Lower lobe of right lung (tissue), 2 donors: ENCODE measurements at places on chromosomes 7 and 10. TPM values are rescaled to one million over a fixed set of nuclear protein-coding genes. Genes with fewer than 3 reads are reported as not detected.

GRCh38 chr7:25716421-25716820 is 435.6 kb upstream of the NFE2L3 start:
- H3K4me3 ChIP-seq = no peak overlapping the region
- no peaks in the 10 kb centered on the region for H3K4me1 ChIP-seq
- DNase-seq = no peak
- H3K36me3 ChIP-seq = no peaks in the 10 kb centered on the region

- no peak overlapping the region for H3K4me3 ChIP-seq
- no peak overlapping the region for H3K27ac ChIP-seq
- no peaks in the 10 kb centered on the region for H3K4me1 ChIP-seq
- no peaks in the 10 kb centered on the region for H3K27me3 ChIP-seq
- H3K36me3 ChIP-seq = no peaks in the 10 kb centered on the region
Observed at GRCh38 chr10:33697016-33697415, 362.5 kb upstream of the NRP1 start.

DNA sequence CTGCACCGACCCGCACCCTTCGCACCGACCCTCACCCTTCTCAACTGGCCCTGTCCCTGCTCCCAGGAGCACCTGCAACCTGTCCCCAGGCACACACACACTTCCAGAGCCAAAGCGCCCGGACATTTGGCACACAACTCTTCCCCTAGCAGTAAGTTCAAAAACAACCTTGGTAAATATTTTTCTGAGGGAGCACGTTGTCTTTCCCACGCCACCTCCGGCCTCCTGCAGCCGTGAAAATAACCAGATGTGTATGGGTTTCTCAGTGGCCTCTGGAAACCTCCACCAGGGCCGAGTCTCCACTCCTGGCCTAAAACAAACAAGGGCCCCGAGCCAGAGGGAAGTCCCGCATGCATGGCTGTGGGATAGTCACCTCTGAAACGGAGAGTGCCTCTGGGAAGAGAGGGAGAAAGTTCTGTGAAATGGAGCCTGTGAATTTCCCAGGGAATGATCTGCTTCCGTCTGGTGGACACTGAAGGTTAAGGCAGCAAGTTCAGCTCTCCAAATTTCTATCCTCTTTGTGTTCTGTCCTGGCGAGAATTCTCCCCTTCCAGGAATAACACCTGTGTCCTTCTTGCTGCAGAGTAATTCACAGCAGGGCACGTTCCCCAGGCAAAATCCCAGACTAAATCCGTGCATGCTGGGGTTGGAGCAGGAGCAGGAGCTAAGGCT is 15.8 kb downstream of the PODXL start:
- H3K4me1 ChIP-seq = peaks cover 61% of the 10 kb centered on the region
- DNase-seq = no peak
- H3K4me3 ChIP-seq = no peak overlapping the region
- no peaks in the 10 kb centered on the region for H3K36me3 ChIP-seq
- no peaks in the 10 kb centered on the region for H3K27me3 ChIP-seq

LRMDA gene
- total RNA-seq = 29.9 TPM

- H3K4me3 ChIP-seq = no peak overlapping the region
- no peak for DNase-seq
- H3K27ac ChIP-seq = no peak overlapping the region
- H3K4me1 ChIP-seq = no peaks in the 10 kb centered on the region
- H3K36me3 ChIP-seq = no peaks in the 10 kb centered on the region
Observed at GRCh38 chr7:9504678-9505077, 1071.3 kb downstream of the NXPH1 start.

GRCh38 chr10:131560166-131560565 is 248.6 kb upstream of the TCERG1L start:
- H3K36me3 ChIP-seq = no peaks in the 10 kb centered on the region
- no peak for DNase-seq
- H3K27ac ChIP-seq = no peak overlapping the region
- H3K4me3 ChIP-seq = no peak overlapping the region
- no peaks in the 10 kb centered on the region for H3K4me1 ChIP-seq
- H3K27me3 ChIP-seq = peaks cover 24% of the 10 kb centered on the region

OR2A1 gene
- total RNA-seq = 0.15 TPM

PPP1R9A gene
- total RNA-seq = 28.9 TPM

CLDN12 gene
- 34.7 TPM for total RNA-seq

DNA sequence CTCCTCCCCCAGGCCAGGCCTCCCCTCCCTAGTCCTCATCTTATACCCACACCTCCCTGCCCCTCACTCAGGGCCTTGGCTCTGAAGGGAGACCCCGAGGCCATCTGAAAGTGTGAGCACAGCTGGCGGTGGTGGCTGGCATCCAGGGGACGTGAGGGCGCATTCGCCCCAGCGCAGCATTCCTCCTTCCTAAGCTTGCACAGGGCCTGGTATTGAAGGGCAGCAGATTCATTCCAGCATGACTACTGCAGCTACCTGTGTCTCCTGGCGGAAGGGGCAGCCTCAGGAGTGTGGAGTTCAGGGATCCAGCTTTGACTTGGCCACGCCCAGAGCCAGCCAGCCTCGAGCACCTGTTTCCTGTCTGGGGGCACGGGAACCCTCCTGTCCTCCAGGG is 72.6 kb downstream of the PARP12 start:
- no peak overlapping the region for H3K4me3 ChIP-seq

DNA sequence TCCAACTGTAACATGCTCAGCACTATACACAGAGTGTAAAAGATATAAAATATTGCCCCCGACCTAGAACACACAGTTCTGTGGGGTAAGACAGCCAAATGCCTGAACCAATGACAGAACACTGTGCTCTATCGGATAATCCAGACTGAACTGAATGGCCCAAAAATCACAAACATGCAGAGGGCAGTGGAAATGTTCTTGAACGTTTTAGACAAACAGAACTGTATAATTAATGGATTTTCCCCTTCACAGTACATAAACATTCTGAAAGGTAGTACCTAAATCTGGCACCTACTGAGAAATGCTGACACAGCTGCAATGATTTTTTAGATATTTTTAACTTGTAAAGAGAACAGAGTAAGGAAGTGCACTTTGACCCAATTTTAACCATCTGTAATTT is 33.4 kb downstream of the PARD3 start:
- H3K4me1 ChIP-seq = peaks cover 29% of the 10 kb centered on the region
- H3K36me3 ChIP-seq = no peaks in the 10 kb centered on the region
- no peak overlapping the region for H3K4me3 ChIP-seq
- H3K27me3 ChIP-seq = no peaks in the 10 kb centered on the region

DNA sequence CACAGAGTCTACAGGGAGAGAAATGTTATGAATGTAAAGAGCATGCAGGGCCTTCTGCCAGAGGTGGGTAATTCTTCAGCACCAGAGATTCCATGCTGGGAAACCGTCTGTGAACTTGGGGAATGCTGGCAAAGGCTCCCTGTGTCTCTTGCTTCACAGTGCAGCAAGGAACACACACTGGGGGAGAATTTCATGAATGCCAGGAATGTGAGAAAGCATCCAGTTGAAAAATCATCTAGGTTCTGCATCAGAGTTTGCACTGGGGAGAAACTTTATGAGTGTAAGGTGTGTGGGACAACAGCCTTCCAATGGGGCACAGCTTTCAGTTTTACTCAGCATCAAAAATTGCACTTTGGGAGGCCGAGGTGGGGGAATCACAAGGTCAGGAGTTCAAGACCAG is 224.3 kb upstream of the IGFBP3 start:
- no peaks in the 10 kb centered on the region for H3K4me1 ChIP-seq
- H3K27me3 ChIP-seq = no peaks in the 10 kb centered on the region
- no peaks in the 10 kb centered on the region for H3K36me3 ChIP-seq
- H3K4me3 ChIP-seq = no peak overlapping the region

- H3K27ac ChIP-seq = no peak overlapping the region
- H3K4me3 ChIP-seq = no peak overlapping the region
- H3K4me1 ChIP-seq = no peaks in the 10 kb centered on the region
- H3K36me3 ChIP-seq = no peaks in the 10 kb centered on the region
- peaks cover 24% of the 10 kb centered on the region for H3K27me3 ChIP-seq
Observed at GRCh38 chr10:22468570-22469320, 123.4 kb downstream of the SPAG6 start.

- no peak overlapping the region for H3K27ac ChIP-seq
- H3K27me3 ChIP-seq = no peaks in the 10 kb centered on the region
- no peaks in the 10 kb centered on the region for H3K4me1 ChIP-seq
- no peak for DNase-seq
- no peak overlapping the region for H3K4me3 ChIP-seq
Observed at GRCh38 chr7:147607157-147607800, 983.3 kb upstream of the C7orf33 start.

- no peak overlapping the region for H3K4me3 ChIP-seq
- peak overlapping the region; percentile 18 for H3K27ac ChIP-seq
- no peaks in the 10 kb centered on the region for H3K4me1 ChIP-seq
Observed at GRCh38 chr7:131583430-131583829, 27.0 kb upstream of the PODXL start.

SORBS1 gene
- 58.2 TPM for total RNA-seq

- no peaks in the 10 kb centered on the region for H3K36me3 ChIP-seq
- DNase-seq = no peak
- H3K4me3 ChIP-seq = no peak overlapping the region
Observed at GRCh38 chr10:89502549-89502948, 32.8 kb downstream of the SLC16A12 start.

DNA sequence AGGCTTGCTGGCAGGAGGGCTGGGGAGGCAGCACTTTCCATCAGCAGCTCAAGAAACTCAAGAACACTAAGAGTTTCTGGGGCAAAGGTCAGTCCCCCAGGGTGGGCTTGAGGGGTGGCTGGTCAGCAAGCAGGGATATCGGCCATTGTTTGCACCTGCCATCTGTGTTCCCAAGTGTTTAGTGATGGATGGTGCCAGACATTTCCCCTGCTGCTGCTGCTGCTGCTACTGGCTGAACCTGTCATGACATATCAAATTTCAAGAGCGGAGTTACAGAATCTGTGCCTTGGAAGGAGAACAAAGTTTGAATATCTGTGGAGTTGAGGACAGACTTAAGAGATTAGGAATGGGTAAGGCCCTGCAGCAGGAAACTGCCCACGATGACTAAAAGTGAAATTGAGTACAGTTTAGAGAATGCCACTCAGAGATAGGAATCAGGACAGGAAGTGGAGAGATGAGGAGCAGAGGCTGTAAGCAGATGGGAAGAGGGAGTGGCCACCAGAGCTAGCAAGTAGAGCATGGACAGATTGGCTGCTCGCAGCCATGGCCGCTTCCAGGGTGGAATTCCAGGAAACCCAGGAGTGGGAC is 39.2 kb upstream of the PPP1R3C start:
- H3K4me1 ChIP-seq = no peaks in the 10 kb centered on the region
- no peaks in the 10 kb centered on the region for H3K27me3 ChIP-seq
- no peak overlapping the region for H3K27ac ChIP-seq
- no peak for DNase-seq
- no peak overlapping the region for H3K4me3 ChIP-seq

DNA sequence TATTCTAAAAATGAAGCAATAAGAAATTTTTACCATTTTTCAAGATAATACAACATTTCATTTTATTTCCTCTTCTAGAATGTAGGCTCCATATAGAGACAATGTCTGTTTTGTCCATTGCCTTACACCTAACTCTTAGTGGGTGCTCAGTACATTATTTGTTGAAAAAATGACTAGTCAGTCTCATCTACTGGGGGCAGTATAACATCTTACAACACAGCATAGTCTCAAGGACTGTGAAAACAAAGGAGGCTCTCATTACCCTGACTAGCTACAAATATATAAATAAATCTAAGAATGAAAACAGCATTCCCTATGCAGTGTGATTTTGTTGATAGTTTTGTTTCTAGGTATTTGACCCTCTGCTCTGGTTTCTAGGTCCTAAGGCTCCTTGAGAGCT is 11.6 kb downstream of the CRPPA start:
- peaks cover 9% of the 10 kb centered on the region for H3K4me1 ChIP-seq
- no peaks in the 10 kb centered on the region for H3K36me3 ChIP-seq

GRCh38 chr7:30880941-30881340 is 30.7 kb upstream of the AQP1 start:
- peaks cover 19% of the 10 kb centered on the region for H3K4me1 ChIP-seq
- H3K4me3 ChIP-seq = no peak overlapping the region
- H3K36me3 ChIP-seq = peaks cover 7% of the 10 kb centered on the region

DNA sequence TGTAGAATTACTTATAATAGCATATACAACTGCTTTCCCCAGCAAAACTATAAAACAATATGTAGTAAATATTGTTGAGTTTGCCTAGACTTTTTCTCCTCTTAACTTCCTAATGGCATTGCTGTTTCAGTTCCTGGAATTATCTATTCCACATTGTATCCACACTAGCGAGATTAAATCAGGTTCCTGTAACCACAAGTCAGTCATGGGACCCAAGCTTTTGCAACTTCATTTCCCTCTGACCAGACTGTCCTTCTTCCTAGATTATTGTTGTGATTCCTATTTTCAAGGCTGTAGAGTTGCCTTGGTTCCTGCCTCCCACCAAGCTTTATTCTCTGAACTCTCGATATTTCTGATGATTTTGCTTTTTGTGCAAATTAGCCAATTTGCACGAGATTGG is 173.3 kb upstream of the ZNF804B start:
- H3K27me3 ChIP-seq = no peaks in the 10 kb centered on the region
- DNase-seq = no peak
- no peaks in the 10 kb centered on the region for H3K4me1 ChIP-seq
- no peak overlapping the region for H3K27ac ChIP-seq

DNA sequence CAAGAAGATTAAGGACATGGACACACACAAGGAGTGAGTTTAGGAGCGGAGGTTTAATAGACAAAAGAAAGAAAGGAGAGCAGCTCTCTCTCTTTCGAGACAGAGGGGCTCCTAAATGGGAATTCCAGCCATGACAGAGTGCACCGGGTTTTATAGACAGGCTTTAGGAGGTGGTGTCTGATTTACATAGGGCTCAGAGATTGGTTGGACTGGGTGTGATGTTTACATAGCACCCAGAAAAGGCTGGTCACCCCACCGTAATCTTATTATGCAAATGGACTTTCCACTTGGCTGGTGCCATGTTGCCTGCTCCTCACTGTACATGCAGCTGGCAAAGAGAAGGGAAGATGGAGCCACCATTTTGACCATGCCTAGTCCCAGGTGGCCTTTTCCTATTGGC is 28.4 kb upstream of the MRC1 start:
- peaks cover 19% of the 10 kb centered on the region for H3K4me1 ChIP-seq
- no peaks in the 10 kb centered on the region for H3K36me3 ChIP-seq
- H3K27ac ChIP-seq = no peak overlapping the region
- no peak overlapping the region for H3K4me3 ChIP-seq
- H3K27me3 ChIP-seq = no peaks in the 10 kb centered on the region

GRCh38 chr7:127677433-127678230 is 25.6 kb downstream of the SND1 start:
- no peak overlapping the region for H3K4me3 ChIP-seq
- peaks cover 10% of the 10 kb centered on the region for H3K36me3 ChIP-seq
- DNase-seq = no peak
- H3K27ac ChIP-seq = no peak overlapping the region

GRCh38 chr7:151059367-151060112 is at the start of gene SLC4A2:
Gene SLC4A2, plus strand, starts transcription at chr7:151059589. Its CDS starts 2,399 bp downstream, at chr7:151061988.
- H3K27ac ChIP-seq = peak within 1 kb of the TSS; percentile 97
- peak; percentile 86 for DNase-seq
- H3K27me3 ChIP-seq = no peaks in the 10 kb centered on the region
- peaks cover 18% of the 10 kb centered on the region for H3K36me3 ChIP-seq
